ENCODE measurements at places on chromosomes 4 and X.

DNA sequence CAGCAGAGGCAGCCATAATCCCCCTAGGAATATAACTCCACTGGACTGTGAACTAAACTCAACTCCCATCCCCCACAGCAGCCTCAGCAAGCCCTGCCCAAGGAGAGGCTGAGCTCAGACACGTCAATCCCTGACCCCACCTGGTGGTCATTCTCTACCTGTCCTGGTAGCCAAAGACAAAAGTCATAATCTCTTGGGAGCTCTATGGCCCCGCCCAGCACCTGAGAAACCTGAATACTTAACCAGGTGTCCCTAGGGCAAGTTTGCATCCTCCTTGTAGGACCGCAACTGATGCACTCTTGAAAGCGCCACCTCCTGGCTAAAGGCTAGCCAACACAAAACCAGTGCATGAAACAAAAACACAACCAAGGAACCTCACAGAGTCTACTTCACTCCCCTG, 18.4 kb downstream of the CT47B1 start:
- peak; percentile 94 for DNase-seq

- DNase-seq: no peak
These were observed 35.5 kb downstream of the TBC1D9 start for GRCh38 chr4:140720387-140721304.

GRCh38 chr4:8545439-8545765, 34.8 kb upstream of the GPR78 start:
- no peak for DNase-seq

GRCh38 chr4:67624939-67625338, 66.4 kb downstream of the STAP1 start:
- DNase-seq: no peak

GRCh38 chr4:120801137-120801758, 121.3 kb downstream of the PRDM5 start:
- DNase-seq: peak; percentile 82

DNA sequence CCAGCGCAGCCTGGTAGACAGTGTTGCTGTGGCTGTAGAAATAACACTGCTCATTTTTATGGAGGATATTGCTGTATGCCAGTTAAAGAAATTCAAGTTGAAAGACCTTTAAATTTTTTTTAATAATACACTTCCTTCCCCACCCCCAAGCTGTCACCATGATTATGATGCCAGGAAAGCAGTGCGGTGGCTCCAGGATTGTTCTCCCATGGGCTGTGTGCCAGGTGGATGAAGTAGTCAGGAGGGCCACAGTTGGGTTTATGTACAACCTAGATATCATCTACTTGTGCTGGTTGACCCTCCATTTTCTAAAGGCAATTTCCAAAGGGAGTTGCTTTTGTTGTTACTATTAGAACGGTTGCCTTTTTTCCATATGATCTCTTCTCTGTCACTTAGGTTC, 136.6 kb downstream of the AFF1 start:
- no peak for DNase-seq

GRCh38 chr4:144411700-144412099, 234.3 kb upstream of the HHIP start:
- DNase-seq: no peak

DNA sequence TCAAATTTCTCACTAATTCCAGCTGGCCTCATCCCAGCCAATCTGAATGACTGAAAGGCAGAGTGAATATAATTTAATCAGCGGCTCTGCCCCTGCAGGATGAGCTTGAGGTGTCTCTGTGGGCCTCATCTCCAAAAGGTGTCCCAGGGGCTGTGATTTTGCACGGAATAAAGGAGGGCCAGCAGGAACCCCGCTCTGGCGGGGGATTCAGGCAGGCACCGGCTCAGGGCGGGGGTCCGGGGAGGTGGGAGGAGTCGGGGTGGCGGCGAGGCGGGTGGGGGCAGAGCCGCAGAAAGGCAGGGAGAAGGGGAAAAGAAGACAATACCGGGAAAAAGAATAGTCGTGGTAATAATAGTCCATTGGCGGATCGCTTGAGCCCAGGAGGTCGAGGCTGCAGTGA, 16.0 kb upstream of the ERCC6L start:
- no peak for DNase-seq

DNA sequence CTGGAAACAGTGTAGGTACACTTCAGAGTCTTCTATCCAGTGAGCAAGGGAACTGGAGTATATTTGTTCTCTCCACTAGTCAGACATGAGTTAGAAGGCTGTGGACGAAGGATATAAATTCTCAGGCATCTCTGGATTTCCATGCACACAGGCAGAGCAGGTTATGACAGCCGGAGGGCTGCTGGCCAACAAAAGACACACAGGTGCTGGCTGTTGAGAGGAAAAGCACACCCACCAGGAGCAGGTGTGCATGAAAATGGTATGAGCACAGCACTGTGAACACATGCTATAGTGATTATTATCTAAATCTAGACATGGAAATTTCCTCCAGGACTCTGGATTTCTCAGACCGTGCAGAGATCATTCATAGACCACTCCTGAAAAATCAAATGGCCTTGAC, 444.7 kb upstream of the RPS6KA3 start:
- DNase-seq: no peak

DNA sequence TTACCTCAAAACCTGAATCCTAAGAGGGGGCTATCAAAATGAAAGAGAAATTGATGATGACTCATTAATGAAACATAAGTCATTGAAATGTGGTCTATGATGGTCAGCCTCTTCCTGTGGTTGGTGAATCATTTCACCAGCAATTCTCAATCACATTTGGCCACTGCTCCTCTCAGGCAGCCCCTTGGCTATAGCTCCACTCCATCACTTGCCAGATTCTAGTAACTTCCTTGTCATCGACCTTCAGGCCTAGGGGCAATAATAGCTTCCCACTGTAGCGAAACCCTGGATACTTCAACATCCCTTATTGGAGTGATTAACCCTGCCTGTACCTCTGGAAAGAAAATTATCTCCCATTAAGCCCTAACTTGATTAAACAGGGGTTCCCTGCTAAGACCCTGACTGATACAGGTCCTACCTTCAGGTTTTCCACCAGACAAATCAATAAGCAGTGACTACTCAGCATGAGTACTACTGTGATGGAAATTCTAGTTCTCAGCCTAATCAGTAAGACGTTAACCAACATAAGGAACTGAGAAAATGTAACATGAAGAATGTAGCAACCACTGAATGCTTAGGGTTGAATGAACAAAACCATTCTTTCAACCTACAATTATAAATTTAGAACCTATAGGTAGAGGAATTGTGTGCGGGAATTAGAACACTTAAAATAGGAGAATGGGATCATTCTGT, 30.4 kb downstream of the ADH7 start:
- DNase-seq: no peak

- no peak for DNase-seq
These were observed 28.1 kb downstream of the CLNK start for GRCh38 chr4:10656420-10656819.

GRCh38 chr4:122827879-122828601, 1.4 kb downstream of the FGF2 start:
- peak; percentile 71 for DNase-seq

DNA sequence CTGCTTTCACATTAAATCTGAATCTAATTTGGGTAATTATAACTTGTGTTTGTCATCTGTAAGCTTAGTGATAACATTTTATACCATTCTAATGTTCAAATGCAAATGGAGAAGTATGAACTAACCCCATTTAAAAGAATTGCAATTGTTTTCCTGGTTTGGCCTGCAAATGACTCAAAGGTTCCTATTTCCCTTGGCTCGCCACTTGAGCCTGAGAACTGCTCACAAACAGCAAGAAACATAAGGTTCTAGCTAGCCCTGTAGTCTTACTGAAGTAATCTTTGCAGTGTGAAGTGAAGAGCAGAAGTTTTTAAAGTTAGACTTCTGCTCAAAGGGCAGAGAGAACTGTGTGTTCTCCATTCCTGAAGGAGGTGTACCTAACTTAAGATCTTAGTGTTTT, 27.2 kb downstream of the UPRT start:
- DNase-seq: no peak

DNA sequence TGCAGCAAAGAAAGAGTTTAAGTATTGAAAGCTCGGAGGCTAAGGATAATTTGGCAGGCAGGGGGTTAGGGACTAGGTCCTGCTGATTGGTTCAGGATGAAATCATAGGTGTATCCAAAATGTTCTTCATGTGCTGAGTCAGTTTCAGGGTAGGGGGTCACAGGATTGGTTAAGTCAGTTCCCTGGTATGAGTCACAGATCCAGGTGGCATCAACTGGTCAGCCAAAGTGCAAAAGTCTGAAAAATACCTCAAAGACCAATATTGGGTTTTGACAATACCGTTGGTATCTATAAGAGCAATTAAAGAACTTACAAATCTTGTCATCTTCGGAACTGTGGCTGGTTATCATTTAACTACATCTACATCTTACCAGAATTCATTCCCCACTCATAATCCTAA, 25.6 kb upstream of the PRDM8 start:
- DNase-seq: no peak

DNA sequence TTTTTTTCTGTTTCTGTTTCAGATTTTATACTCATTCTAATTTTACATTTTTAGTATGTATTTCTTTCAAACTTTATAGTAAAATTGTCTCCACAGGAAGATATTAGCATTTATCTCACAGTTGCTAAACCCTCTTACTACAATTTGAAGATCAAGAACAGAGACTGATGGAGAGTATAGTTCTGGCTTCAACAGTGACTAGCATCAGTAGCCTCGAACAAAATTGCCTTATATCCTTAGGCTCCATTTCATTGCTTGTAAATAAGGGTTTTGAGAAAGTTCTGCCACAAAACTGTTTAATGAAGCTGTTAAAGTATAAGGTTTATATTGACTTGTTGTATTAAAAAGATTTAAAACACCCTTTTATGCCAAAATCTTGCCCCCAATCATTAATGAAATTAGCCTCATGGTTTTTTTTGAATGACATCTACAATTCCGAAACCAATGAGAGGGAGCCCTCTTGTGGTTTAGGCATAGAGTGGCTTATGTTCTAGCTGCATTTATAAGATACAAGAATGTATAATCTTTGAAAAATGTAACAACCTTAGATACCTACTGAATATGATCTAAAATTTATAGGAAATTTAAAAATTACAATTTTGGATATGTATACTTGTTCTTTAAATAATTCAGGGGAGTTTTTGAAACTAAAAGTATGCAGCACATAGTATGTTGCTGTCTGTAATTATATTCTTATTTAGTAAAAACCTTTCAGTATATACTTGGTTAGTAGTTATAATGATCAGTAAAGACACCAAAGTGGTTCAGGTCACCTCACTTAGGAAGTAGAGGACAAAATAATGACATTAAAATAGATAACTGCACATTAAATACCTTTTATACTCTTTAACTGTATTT, 109.8 kb upstream of the HPGD start:
- no peak for DNase-seq

DNA sequence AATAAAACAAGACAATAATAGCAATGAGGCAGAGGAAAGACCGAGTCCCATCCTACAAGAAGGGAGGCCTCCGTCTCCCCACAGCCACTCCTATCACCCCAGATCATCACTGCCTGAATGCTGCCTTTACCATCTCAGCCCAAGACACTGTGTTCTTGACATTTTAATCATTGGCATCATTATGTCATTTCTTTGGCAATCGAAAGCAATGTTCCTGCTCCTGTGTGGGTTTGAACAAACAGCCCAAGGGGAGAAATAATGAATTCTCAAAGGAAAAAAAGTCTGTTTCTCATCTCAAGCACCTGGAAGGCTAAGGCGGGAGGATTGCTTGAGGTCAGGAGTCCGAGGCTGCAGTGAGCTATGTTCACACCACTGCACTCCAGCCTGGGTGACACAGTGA, 73.0 kb upstream of the ACSL1 start:
- DNase-seq: no peak

DNA sequence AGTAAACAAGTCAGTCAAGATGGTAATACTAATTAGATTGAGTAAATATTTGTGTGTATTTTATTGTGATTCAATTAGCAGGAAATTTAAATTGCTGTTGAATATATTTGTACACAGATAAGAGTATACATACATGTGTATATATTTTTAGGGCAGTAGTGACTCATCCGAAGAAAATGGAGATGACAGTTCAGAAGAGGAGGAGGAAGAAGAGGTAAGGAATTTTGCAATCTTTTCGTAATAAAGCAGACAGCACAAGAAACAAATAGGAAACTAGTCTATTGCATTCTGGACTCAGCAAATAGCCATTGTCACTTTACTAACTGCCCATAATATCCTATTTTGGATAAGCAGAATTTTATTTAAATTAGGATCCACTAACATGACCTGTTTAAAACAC, 6.6 kb downstream of the IBSP start:
- no peak for DNase-seq

DNA sequence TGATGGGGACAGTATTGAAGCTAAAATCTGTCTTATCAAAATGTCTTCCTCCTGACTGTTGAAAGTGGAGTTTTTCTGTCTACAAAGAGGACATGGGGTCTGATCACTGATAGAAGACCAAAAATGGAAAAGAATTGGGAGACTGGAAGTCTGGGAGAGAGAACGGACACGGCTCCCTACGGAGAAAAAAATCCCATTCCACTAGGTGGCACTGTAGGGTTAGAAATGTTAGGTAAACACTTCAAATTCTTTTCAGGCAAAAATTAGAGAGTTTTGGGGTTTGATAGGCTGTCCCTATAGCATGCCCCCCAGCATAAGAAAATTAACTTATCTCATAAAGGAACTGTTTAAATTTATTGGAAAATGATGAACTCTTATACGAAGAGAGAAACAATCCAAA, 200.5 kb downstream of the FAM133A start:
- peak; percentile 49 for DNase-seq

- DNase-seq: no peak
These were observed 13.5 kb upstream of the FGG start for GRCh38 chr4:154625971-154626370.

GRCh38 chrX:3548765-3549391, 164.6 kb downstream of the PRKX start:
- DNase-seq: no peak

GRCh38 chrX:155132110-155132509, 60.8 kb downstream of the BRCC3 start:
- DNase-seq: no peak

DNA sequence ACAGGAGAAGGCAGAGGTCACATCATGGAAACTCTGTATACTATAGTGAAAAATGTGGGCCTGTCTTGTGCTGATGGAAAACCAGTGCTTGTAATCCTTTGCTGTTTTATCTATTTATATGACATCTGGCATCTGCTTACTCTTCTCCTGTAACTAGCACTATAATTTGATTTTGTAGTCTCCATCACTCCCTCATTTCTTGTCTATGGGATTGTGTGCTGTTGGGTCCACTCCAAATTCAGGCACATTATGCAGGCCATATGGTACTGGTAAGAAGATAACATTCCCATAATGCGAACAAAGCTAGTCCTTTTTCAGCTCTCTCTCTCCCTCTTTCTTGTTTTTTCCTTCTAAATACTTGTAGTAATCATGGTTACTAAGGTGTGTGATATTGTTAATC, 581.2 kb upstream of the IGFBP7 start:
- no peak for DNase-seq

DNA sequence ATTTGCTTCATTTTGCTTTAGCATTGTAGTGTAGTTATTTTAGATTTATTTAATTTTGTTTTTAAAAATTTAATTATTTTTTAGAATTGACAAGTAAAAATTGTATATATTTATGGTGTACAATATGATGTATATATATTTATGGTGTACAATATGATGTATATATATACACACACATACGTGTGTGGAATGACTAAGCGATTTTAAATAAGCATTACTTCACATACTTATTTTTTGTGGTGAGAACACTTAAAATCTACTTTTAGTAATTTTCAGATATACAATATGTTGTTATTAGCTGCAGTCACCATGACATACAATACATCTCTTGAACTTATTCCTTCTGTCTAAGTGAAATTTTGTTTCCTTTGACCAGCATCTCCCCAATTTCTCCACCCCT, 172.9 kb downstream of the SPRY1 start:
- no peak for DNase-seq
